ENCODE measurements at places on chromosomes 1 and 21. TPM values are rescaled to one million over a fixed set of nuclear protein-coding genes. Genes with fewer than 3 reads are reported as not detected.

The EGLN1 gene
- 42.1 TPM for total RNA-seq

The INTS3 gene
- 31.4 TPM for total RNA-seq

The GRHL3 gene
- total RNA-seq = not detected

- H3K4me3 ChIP-seq = no peak overlapping the region
- no peaks in the 10 kb centered on the region for H3K27me3 ChIP-seq
- no peak overlapping the region for H3K27ac ChIP-seq
- no peak for DNase-seq
- H3K4me1 ChIP-seq = no peaks in the 10 kb centered on the region
- no peaks in the 10 kb centered on the region for H3K36me3 ChIP-seq
Measured at GRCh38 chr1:163399976-163400601, 78.3 kb downstream of the NUF2 start.

- H3K36me3 ChIP-seq = no peaks in the 10 kb centered on the region
- DNase-seq = no peak
- H3K27ac ChIP-seq = no peak overlapping the region
- H3K4me1 ChIP-seq = no peaks in the 10 kb centered on the region
Measured at GRCh38 chr1:40897513-40897912, 35.4 kb upstream of the CITED4 start.

- H3K27ac ChIP-seq = no peak overlapping the region
- H3K27me3 ChIP-seq = no peaks in the 10 kb centered on the region
- peaks cover 13% of the 10 kb centered on the region for H3K4me1 ChIP-seq
- H3K4me3 ChIP-seq = no peak overlapping the region
- no peak for DNase-seq
- no peaks in the 10 kb centered on the region for H3K36me3 ChIP-seq
Measured at GRCh38 chr1:43783096-43783670, 75.8 kb downstream of the ST3GAL3 start.

The KISS1 gene
- total RNA-seq = not detected

GRCh38 chr1:50971748-50972305 is 1.8 kb downstream of the CDKN2C start:
- H3K27me3 ChIP-seq = no peaks in the 10 kb centered on the region
- peak overlapping the region; percentile 81 for H3K4me3 ChIP-seq
- peaks cover 25% of the 10 kb centered on the region for H3K4me1 ChIP-seq

DNA sequence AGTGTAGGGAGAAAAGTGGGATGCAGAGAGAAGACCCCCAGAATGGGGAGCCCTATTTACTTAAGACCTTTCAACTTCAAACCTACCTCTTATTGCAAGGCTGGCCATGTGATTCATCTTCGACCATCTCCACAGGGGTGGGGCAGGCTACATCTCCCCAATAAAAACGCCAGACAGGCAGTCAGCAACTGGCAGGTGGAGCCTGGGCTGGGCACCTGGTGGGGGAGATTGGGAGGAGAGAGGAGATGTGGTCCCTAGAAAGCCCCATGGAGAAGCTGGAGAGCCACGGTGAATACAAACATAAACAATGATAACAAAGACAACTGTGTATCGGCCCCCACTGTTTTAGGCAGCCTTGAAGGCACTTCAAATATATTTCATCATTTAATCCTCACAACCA is 336.7 kb upstream of the PROX1 start:
- no peaks in the 10 kb centered on the region for H3K27me3 ChIP-seq
- H3K36me3 ChIP-seq = no peaks in the 10 kb centered on the region
- H3K4me1 ChIP-seq = no peaks in the 10 kb centered on the region
- H3K4me3 ChIP-seq = no peak overlapping the region

The IQGAP3 gene
- total RNA-seq = 0.55 TPM

GRCh38 chr1:24486331-24487065 is 16.1 kb upstream of the RCAN3 start:
- no peaks in the 10 kb centered on the region for H3K4me1 ChIP-seq
- H3K4me3 ChIP-seq = no peak overlapping the region
- H3K36me3 ChIP-seq = no peaks in the 10 kb centered on the region
- no peak overlapping the region for H3K27ac ChIP-seq
- H3K27me3 ChIP-seq = peaks cover 15% of the 10 kb centered on the region

The LCE1C gene
- total RNA-seq = not detected

DNA sequence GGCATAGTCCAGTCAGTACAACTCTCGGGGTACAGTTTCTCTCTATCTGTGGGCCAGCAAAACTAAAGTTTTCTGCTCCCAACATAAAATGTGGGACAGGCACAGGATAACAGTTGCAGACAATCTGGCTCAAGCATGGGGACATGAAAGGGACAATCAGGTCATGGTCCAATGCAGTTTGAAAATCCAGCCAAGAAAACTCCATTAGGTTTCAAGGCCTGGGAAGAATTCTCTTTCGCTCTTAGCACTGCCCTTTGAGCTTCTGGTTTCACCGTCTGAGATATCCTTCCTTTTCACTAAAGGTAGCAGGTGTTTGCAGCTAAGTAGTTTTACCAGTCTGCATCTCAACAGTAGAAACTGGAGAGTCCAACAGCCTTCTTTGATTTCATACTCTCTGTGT is 21.1 kb upstream of the IL22RA1 start:
- no peaks in the 10 kb centered on the region for H3K36me3 ChIP-seq
- no peaks in the 10 kb centered on the region for H3K4me1 ChIP-seq
- H3K27me3 ChIP-seq = no peaks in the 10 kb centered on the region
- DNase-seq = no peak
- no peak overlapping the region for H3K27ac ChIP-seq

DNA sequence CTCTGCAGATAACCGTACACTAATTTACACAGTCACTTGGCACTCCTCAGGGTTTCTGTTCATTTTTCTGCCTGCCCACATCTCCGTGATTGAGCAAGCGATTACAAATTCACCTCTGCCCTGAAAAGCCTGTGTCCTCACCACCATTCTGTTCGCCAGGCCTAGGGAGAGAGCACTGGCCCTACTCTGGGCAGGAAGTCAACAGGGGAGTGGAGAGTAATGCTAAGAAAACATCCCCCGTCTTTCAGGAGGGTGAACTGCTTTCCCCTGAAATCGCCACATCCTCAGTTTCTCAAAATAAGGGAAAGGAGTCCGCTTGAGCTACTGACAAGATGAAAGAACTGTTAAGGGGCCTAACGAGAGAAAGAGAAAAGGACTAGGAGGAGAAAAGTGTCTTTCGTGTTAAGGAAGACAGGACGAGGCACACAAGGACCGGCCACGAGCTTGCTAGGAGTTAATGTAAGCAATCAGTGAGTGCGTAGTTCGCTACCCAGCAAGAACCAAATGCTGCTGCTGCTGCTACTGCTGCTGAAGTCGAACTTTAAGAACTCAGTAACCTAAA is 632 bp downstream of the PEX19 start:
- H3K27me3 ChIP-seq = no peaks in the 10 kb centered on the region
- peak overlapping the region; percentile 77 for H3K4me3 ChIP-seq
- peaks cover 32% of the 10 kb centered on the region for H3K36me3 ChIP-seq
- no peak for DNase-seq
- no peaks in the 10 kb centered on the region for H3K4me1 ChIP-seq

GRCh38 chr1:222525951-222526350 is 22.0 kb downstream of the HHIPL2 start:
- H3K36me3 ChIP-seq = no peaks in the 10 kb centered on the region
- no peaks in the 10 kb centered on the region for H3K4me1 ChIP-seq
- H3K27ac ChIP-seq = no peak overlapping the region
- H3K4me3 ChIP-seq = no peak overlapping the region

DNA sequence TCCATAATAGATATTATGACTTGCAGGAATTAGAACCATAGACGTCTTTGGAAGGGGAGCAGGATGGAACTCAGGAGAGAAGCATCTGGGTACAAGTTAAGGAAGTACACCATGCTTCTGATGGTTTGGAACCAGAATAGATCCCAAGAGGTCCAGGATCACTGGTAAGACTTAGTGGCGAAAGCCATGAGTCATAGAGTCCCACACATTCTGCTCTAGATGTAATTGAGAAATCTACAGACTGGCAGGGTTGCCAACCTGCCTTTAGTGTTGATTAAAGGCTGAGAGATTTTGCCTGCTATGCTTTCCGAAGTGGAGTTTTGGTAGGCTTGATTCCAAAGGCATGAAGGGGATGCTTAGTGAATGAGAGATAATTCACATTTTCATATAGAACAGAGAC is 57.1 kb upstream of the C1orf87 start:
- DNase-seq = no peak
- no peaks in the 10 kb centered on the region for H3K27me3 ChIP-seq
- peaks cover 8% of the 10 kb centered on the region for H3K4me1 ChIP-seq
- H3K27ac ChIP-seq = no peak overlapping the region

DNA sequence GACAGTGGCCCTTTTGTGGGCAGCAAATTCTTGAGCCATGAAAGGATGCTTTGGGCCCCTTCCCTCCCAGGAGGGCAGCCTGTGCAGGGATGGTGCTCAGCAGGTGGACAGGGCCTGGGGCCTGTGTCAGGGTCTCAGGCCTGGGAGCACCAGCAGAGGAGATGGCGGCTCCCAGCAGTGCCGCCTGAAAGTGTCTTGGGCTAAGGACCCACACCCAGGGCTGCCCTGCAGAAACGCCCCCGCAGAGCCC is 23.9 kb downstream of the FTCD start:
- no peak for DNase-seq
- peaks cover 23% of the 10 kb centered on the region for H3K36me3 ChIP-seq
- H3K4me3 ChIP-seq = no peak overlapping the region
- H3K27me3 ChIP-seq = no peaks in the 10 kb centered on the region
- peak overlapping the region; percentile 55 for H3K27ac ChIP-seq
- H3K4me1 ChIP-seq = no peaks in the 10 kb centered on the region

- no peak for DNase-seq
- no peak overlapping the region for H3K4me3 ChIP-seq
- no peak overlapping the region for H3K27ac ChIP-seq
- H3K36me3 ChIP-seq = no peaks in the 10 kb centered on the region
- no peaks in the 10 kb centered on the region for H3K4me1 ChIP-seq
- H3K27me3 ChIP-seq = no peaks in the 10 kb centered on the region
Measured at GRCh38 chr1:76379506-76379905, 305.0 kb downstream of the ST6GALNAC3 start.

DNA sequence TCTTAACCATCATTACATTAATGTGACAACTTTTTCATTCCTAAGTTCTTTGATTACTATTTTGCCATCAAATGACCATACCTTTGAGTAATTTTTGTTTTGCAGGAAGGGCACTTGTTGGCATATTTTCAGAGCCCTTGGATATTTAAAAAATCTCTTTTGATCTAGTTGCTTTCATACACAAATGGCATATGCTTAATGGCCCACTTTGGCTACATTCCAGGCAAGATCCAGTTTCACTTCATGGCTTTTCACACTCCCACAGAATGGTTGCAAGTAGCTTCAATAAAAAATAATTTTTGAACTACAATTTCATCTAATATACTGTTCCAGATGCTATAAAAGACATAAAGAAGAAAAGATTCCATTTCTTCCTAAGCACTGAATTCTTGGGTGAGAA is 18.1 kb downstream of the ADAM30 start:
- H3K27me3 ChIP-seq = no peaks in the 10 kb centered on the region
- H3K4me1 ChIP-seq = peaks cover 12% of the 10 kb centered on the region
- no peak overlapping the region for H3K4me3 ChIP-seq
- DNase-seq = no peak
- H3K27ac ChIP-seq = no peak overlapping the region
- H3K36me3 ChIP-seq = no peaks in the 10 kb centered on the region

GRCh38 chr1:244791061-244791460 is 44.4 kb upstream of the COX20 start:
- H3K4me1 ChIP-seq = no peaks in the 10 kb centered on the region
- H3K27ac ChIP-seq = no peak overlapping the region
- H3K27me3 ChIP-seq = no peaks in the 10 kb centered on the region

GRCh38 chr1:48495166-48495565 is 23.2 kb upstream of the SPATA6 start:
- H3K27me3 ChIP-seq = no peaks in the 10 kb centered on the region
- H3K36me3 ChIP-seq = no peaks in the 10 kb centered on the region
- no peak overlapping the region for H3K4me3 ChIP-seq

GRCh38 chr1:2307972-2308371 is 79.9 kb downstream of the SKI start:
- H3K4me3 ChIP-seq = no peak overlapping the region
- no peaks in the 10 kb centered on the region for H3K27me3 ChIP-seq
- H3K36me3 ChIP-seq = peaks cover 37% of the 10 kb centered on the region
- no peak overlapping the region for H3K27ac ChIP-seq
- DNase-seq = no peak

The CHIA gene
- not detected for total RNA-seq

DNA sequence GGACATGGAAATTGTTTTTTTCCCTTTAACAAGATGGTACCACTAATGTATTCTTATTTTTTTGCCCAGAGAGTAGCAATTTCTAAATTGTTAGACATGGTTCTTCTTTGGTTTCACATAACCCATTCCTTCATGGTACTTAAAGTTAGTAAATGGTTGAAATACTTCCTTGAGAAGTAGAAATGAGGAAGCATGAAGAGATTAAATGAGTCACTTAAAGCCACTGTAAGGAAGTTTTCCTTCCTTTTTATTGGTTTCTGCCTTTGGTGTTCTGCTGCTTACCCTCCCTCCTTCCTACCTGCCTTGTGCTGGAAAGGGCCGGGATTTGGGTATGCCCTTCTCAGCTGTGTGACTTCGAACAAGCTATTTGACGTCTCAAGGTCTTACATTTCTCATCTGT is 101.0 kb downstream of the KIF26B start:
- DNase-seq = no peak
- H3K4me1 ChIP-seq = no peaks in the 10 kb centered on the region
- H3K27me3 ChIP-seq = peaks cover 9% of the 10 kb centered on the region
- no peak overlapping the region for H3K27ac ChIP-seq
- H3K36me3 ChIP-seq = no peaks in the 10 kb centered on the region

Data from sigmoid colon (tissue), 7 donors.